ENCODE measurements at places on chromosomes 5 and 9. TPM values are rescaled to one million over a fixed set of nuclear protein-coding genes. Genes with fewer than 3 reads are reported as not detected.
A peak's percentile ranks its signal among the peaks of the same experiment; 100 is the strongest.

SLF1 gene
- 7.1 TPM for total RNA-seq

ANKRD34B gene
- total RNA-seq: not detected

CORO2A gene
- total RNA-seq: 0.16 TPM

PCDHB3 gene
- total RNA-seq: 1.2 TPM

FAM78A gene
- 0.03 TPM for total RNA-seq

LCN9 gene
- not detected for total RNA-seq

MOB3B gene
- total RNA-seq: not detected

FCHO2 gene
- 8.9 TPM for total RNA-seq

GRCh38 chr9:113995963-113996362 lies 82.1 kb downstream of the AMBP start:
- no peak for DNase-seq

DNA sequence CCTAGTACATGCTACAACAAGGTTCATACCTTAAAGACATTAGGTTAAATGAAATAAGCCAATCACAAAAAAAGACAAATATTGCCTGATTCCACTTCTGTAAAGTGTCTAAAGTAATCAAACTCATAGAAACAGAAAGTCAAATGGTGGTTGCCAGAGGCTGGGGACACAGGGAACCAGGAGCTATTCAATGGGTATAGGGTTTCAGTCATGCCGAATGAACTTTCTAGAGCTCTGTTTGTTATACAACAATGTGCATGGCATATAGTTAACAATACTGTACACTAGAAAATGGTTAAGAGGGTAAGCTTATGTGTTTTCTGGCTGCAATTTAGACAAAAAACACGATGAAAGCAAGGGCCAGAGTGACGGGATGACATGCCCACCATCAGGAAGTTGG lies 70.8 kb upstream of the EGFLAM start:
- DNase-seq: no peak

GRCh38 chr9:21710548-21711191 lies 91.8 kb upstream of the MTAP start:
- DNase-seq: no peak

GRCh38 chr9:123525424-123525823 lies 169.4 kb downstream of the CRB2 start:
- DNase-seq: no peak

DNA sequence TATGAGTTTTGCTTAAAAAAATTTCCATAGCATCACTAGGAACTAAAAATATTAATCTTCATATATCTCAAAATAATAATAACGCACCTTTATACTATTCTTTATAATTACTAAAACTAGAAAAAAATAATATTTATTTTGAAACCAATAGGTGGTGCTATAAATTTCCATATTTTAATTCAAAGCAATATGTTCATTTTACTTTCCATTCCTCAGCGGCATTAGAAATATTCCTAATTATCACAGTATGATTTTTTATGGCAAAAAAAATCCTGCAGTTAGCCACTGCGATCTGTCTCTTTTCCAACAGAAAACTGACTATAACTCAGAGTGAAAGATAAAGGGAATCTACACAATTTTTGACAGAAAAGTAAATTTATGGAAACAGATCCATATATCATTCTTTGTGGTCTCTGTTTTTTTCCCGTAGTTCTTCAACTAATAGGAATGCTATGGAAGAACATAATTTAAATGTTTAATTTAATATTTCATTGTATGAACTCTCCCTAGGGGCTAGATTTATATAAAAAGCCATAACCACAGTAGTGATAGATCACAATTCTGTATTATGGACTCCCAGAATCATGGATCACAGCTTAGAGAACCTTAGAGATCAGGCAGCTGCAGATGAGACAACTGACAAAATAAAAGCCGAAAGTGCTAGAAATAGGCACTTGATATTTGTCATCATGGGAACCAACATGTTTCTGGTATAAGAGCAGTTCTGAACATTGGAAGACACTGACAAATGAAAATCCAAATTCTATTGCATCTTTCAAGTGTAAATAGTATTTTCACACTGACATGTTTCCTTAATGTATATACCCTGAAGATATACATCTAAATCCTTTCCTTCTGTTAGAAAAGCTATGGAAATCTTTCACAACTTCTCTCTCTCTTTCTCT lies 167.7 kb upstream of the MPDZ start:
- DNase-seq: no peak

DNA sequence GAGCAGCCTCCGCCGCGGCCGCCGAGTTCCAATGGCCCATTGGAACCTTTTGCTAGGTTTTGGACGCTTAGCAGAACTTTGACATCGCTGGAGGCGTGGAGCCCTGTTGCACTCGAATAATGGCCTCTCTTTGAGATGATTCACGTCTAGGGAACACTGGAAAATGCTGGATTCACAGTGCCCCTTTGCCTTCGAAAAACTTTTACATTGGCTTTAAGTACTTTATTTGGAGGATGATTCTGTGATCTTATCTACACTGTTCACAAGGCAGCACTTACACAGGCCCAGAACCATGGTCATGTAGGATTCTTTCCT lies 536 bp upstream of the PPIC start:
- no peak for DNase-seq

DNA sequence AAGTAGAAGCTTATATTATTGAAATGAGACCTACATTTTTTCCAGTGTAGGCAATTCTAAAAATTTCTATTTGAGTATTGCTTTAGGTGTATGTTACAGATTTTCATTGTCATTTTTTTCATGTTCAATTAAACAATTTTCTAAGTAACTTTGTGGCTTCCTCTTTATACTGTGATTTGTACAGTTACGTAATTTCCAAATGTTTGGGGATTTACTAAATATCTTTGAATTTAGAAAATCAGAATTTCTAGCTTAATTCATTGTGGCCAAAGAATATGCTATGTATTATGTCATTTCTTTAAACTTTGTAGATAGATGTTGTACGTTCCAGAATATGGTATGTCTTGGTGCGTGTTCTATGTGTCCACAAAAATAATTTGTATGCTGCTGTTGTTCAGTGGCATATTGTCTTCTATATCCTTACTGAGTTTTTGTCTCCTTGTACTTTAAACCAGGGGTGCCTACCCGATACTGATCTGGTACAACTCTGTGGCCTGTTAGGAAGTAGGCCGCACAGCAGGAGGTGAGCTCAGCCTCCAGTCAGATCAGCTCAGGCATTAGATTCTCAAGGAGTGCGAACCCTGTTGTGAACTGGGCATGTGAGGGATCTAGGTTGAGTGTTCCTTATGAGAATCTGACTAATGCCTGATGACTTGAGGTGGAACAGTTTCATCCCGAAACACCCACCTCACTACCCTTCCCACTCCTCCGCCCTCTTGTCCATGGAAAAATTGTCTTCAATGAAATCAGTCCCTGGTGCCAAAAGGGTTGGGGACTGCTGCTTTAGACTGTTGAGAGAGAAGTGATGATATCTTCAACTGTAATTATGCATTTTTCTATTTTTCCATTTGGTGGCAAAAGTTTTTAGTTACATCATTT lies 63.5 kb downstream of the UBE2R2 start:
- DNase-seq: no peak

DNA sequence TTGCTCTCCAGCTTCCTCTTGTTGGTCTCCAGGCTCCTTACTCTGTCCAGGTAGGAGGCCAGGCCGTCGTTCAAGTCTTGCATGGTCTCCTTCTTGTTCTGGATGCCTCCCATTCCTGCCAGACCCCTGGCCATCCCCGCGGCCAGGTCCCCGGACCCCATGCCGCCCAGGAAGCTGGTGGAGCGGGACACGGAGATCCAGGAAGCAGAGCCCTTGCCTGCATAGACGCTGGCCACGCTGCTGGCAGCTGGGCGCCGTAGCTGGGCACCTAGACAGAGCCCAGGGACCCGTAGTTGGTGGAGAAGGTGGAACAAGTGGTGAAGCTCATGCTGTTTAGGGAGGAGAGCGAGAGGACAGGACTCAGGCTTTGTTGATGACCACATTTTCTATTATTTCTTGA lies 1584.0 kb upstream of the ACO1 start:
- DNase-seq: no peak

DNA sequence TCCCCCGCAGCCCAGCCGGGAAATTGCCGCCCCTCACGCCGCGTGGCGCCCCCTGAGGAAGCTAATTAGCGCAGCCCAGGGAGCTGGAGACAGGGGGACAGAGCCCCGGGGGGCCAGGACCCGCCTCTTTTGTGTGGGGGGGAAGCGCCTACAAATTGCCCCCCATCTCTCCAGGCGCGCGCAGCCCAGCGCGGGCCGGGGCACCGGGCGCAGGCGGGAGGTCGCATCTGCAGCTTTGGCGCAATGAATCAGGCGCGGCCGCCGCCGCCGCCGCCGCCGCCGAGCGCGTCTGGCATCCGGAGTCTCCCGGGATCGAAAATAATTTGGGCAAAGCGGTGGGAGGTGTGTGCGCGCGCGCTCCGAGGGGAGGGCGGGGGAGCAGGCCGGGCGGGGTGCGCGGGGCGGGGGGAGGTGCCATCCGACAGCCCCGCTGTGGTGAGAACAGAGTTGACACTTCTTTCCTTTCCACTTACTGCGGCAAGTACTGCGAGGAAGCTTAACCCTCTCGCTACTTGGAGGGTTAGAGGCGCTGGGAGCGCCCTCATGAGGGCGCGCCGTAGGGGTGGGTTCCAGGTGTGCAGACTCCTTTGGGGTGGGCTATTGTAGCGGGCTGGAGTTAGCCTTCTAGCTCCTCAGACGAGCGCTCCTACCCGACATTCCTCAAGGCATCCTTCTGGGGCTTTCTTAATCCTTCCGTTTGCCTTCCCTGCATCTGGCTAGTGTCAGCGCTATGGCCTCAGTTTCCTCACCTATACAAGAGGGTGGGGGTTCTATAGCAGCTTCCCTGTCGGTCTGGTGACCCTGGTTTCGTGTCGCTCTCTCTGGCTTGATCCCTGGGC lies 63.1 kb downstream of the CXXC5 start:
- peak; percentile 72 for DNase-seq

- DNase-seq: no peak
Observed at GRCh38 chr9:131840751-131841702, 101.2 kb upstream of the RAPGEF1 start.

GRCh38 chr5:132063090-132063911 lies 2.8 kb downstream of the IL3 start:
- peak; percentile 86 for DNase-seq

- DNase-seq: no peak
Observed at GRCh38 chr5:4555725-4556285, 584.3 kb upstream of the ADAMTS16 start.

GRCh38 chr5:114317751-114318150 lies 44.1 kb upstream of the KCNN2 start:
- DNase-seq: no peak

All from SJSA1 (cell line).